ENCODE measurements at places on chromosomes 3 and 15.

DNA sequence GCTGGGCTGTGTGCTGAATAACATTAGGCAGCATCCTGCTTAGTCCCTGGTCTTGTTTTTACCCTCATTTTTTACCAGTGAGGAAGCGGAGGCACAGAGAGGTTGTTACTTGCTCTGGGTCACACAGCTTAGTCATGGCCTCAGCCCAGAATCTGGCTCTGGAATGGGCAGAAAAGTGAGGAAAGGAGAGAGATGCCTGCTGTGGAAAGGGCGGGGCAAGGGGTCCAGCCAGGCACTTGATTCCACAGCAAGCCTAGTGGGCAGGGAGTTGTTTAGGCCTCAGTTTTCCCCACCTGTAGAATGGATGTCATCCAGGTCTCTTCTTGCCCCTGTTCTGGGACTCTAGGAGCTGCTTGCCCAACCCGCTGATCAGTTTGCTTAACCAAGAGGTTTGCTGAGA is 35.9 kb downstream of the SLC6A6 start:
- DNase-seq = no peak

GRCh38 chr3:12832350-12833221 is 8.8 kb downstream of the RPL32 start:
- no peak for DNase-seq

DNA sequence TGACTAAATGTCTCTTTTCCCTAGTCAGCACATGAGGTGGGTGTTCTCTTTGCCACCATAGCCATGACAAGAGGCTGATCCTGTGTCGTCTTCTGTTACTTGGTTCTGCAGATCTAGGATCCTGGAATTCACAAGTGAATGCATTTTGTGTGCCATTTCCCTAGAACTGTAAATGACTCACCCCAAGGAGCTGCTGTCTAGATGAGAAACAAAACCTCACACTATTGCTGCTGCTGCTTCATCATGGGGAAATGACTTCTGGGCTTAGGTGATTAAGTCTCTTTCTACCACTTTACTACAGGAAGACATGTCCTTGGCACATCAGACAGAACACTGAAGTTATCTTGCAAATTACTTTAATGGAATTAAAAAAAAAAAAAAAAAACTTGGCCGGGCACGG is 54.9 kb downstream of the SLCO3A1 start:
- no peak for DNase-seq

DNA sequence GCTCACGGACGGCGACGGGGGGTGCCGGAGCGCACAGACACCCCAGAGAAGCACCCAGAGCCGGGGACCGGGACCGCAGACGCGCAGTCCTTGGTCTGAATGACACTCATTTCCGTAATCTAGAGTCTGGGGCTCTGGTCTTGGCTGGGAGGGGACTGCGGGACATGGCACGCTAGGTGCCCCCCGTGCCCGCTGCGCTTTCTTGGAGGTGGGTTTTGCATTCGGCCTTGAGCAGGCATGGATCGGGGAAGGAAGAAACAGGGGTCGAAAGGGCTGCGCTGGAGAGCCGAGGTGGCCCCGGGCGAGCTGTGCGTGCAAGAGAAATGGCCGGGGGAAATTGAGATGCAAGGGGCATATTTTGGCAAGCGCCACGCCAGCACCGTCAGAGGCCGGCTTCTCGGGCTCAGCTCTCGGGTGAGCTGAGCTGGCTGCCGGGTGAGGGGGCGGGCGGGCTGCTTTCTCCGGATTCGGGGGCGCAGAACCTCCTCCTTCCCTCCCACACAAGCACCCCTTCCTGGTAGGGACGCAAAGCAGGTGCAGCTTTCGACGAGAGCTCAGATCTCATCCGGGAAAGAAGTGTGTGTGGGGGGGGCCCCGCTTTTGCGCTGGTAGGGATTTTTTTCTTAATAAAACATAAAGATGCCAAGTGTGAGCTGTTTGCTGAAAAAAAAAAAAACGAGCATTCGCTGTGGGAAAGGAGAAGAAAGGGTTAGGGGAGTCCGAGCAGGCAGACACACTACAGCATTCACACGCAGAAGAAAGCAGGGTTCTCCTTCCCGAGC is 963 bp upstream of the NTRK3 start:
- DNase-seq = peak; percentile 24

- DNase-seq = no peak
These were observed 25.4 kb upstream of the SLC25A26 start for GRCh38 chr3:66195347-66195783.

DNA sequence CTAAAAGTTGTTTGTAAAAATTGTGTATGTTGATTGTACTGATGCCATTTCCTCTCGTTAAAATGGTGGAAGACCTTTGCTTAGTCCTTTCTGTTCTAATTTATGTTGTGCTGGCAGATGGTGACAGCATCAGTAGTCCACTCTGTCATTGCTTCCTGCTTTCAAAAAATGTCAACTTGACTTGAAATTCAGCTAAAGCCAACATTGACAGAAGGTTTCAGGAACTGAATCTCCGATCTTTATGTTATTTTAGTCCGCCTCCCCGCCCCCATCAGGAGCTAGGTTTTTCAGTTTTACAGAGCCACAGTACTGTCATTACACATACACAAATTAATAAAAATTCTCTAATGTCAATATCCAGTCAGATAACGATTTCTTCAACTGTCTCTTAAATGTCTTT is 1.5 kb downstream of the CEP63 start:
- peak; percentile 72 for DNase-seq

DNA sequence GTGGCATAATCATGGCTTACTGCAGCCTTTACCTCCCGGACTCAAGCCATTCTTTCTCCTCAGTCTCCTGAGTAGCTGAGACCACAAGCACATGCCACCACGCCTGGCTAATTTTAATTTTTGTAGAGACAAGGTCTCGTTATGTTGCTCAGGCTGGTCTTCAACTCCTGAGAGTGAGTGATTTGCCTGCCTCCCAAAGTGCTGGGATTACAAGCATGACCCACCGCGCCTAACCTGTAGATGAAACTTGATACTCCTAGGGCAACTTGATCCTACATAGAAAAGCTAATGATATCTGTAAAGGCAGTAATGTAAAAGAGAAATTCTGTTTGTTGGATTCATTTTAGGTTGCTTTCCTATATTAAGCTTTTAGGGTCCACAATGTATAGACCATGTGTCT is 391.9 kb upstream of the THRB start:
- no peak for DNase-seq

- peak; percentile 35 for DNase-seq
These were observed 5.8 kb upstream of the DIS3L start for GRCh38 chr15:66287461-66288057.

- peak; percentile 23 for DNase-seq
These were observed 4.4 kb upstream of the CD200R1 start for GRCh38 chr3:112979244-112979832.

- DNase-seq = peak; percentile 2
These were observed 35.9 kb downstream of the CCK start for GRCh38 chr3:42229942-42230688.

DNA sequence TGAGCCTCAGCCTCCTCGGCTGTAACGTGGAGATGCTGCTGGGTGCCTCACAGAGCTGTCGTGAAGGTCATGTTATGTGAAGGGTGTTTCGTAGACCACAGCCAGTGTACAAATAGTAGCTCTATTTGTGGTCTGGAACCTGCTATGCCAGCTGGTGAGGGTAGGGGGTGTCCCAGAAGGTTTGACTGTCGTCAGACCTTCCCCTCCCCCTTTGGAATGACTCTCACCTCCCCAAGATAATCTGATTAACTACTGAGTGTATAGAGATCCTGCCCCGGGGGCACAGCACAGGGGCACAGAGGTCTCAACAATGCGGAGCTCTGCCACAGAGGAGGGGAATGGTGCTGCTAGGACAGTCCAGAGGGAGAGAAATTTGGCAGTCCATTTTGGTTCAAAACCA is 20.5 kb downstream of the FGD5 start:
- no peak for DNase-seq

DNA sequence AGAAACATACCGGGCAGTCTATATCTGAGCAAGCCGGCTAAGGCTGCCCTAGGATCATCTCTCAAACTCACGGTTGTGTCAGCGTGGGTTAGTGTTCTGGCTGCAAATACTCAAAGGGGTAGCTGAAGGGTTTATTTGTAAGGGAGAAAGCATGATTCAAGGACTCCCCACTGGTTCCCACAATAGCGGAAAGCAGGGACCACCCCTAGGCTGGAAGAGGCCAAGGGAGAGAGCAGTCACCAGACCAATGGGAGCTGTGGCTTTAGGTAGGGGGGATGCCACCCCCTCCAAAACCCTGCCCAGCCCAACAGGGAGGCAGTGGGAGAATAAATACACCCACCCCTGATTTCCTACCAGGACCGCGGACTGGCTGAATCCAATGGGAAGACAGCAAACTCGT is 7.3 kb upstream of the LMCD1 start:
- no peak for DNase-seq

DNA sequence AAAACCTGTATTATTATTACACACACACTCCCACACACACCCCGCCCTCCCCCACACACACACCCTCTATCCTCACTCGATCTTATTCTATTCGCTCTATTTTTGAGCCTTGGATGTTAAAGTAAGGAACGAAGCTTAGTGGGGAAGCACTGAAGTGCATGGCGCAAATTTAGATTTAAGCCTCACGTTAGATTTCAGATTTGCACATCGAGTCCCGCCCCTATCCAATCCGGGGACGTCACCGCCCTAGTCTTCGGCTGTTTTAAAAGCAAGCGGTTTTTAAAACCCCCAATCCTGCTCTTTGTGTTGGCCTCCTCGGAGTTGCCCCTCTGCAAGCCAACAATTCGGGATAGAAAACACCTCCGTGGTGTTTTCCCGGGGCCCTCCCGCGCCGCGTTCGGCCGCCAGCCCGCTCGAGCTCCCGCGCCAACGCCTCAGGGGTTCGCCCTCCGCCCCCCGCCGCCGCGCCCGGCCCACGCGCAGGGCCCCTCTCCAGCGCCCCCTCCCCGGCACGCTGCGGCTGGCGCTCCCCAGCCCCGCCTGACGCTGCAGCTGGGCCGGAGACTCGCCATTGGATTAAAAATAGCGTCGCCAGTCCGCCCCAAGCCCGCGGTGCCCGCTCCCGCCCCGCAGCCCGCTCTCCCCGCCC is at the start of gene USP13:
TSS of gene USP13 (plus strand) at position 594 of the 649 bp plus-strand sequence. CDS start 186 bp downstream, outside the sequence.
- peak; percentile 86 for DNase-seq

DNA sequence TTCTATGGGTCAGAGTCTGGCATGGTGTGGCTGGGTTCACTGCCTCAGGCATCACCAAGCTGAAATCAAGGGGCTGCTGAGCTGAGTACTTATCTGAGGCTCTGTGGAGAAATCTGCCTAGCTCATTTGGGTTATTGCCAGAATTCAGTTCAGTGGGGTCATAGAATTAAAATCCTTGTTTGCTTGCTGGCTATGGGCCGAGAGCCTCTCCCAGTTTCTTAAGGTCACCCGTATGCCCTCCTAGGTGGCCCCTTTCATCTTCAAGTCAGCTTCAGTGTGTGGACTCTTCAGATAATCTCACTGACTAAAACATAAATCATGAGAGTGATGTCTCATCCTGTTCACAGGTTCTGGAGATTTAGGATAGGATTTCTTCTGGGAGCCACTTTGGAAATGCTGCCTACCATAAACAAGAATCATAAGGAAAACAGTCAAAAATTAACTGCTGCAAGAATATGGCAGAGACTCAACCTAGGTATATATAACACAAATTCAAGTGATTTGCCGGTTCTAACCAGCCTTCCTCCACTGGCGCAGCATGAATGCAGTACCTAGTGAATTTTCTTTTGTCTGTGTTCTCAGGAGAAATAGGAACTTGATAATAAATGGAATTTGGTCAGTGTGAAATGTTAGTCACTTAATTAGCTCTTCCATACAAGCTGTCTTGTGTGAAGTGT is 5.3 kb downstream of the CP start:
- DNase-seq = no peak

- DNase-seq = no peak
These were observed 16.5 kb upstream of the ATP2B2 start for GRCh38 chr3:10521772-10522441.

- DNase-seq = no peak
These were observed 15.3 kb downstream of the CCR8 start for GRCh38 chr3:39344746-39345344.

DNA sequence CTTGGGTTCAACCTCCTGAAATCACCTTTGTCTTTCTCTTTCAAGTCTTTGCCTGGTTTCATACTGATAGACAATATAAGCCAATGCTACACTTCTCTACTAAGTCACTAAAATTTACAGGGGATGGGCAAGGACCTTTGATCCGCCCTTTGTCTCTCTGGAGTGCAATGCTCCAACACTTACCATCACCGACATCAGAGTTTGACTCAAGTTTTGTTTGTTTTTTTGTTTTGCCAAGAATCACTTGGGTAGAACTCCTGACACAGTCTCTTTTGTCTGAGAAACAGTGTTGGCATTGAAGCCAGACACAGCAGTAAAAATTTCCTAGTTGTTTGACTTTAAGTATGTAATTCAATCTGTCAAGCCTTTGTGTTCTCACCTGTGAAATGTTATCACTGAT is 29.3 kb downstream of the NFKBIZ start:
- no peak for DNase-seq

GRCh38 chr15:27784107-27784506 is 315.0 kb downstream of the OCA2 start:
- no peak for DNase-seq

GRCh38 chr3:190120269-190121060 is at the start of gene P3H2:
TSS of gene P3H2 (minus strand) at chr3:190120897. CDS start at chr3:190120731, 166 bp downstream.
- peak; percentile 56 for DNase-seq

DNA sequence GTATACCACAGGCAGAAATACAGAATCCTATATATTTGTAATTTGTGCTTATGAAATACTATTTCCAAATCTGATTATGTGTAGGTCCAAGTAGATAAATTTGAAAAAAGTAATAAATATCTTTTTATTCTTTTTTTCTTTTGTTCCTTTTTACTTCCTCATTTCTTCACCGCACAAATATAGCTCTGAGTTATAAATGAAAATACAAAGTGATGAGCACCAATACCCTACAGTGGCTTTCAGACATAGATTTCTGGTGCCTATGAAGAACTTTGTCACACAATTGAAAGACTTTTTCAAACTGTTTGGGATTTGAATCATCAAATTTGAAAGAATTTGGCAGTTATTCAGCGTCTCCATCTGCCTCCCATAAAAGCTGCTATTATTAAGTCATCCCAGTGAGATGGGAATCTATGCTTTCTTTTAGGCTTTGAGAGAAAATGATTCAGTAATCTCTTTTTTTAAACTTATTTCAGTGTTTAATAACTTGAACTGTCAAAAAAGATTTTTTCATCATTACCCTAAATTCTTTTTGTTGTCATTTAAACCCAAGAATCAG is 363.6 kb upstream of the GOLIM4 start:
- no peak for DNase-seq

DNA sequence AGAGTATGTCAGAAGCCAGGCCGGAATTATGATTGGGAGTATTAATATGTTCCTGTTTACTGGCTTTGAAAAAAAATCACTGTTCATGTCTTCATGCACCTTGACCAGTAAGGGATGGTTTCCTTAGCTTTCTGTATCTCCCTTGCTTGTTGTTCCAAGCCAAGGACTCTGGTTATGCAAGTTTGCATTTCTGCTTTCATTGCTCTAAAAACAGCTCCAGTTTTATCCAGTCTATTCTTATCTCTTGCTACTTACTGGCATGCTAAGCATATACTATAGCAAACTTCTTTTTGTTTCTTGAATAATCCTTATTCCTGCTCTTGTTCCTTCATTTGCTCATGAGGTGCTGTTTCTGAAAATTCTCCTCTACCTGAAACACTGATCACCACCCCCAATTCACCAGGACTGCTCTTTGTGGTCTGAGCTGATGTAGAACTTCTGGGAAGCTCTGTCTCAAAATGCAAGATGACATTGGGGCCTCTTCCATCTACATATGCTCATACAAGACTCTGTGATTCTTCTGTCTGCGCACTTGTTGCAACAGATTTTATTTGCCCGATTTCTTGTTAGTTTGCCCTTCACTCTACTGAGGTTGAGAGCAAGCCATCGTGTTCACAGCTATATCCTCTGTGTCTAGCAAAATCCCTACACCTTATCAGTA is 173.0 kb downstream of the EBLN2 start:
- no peak for DNase-seq
